ENCODE measurements at places on chromosomes 4 and X.

DNA sequence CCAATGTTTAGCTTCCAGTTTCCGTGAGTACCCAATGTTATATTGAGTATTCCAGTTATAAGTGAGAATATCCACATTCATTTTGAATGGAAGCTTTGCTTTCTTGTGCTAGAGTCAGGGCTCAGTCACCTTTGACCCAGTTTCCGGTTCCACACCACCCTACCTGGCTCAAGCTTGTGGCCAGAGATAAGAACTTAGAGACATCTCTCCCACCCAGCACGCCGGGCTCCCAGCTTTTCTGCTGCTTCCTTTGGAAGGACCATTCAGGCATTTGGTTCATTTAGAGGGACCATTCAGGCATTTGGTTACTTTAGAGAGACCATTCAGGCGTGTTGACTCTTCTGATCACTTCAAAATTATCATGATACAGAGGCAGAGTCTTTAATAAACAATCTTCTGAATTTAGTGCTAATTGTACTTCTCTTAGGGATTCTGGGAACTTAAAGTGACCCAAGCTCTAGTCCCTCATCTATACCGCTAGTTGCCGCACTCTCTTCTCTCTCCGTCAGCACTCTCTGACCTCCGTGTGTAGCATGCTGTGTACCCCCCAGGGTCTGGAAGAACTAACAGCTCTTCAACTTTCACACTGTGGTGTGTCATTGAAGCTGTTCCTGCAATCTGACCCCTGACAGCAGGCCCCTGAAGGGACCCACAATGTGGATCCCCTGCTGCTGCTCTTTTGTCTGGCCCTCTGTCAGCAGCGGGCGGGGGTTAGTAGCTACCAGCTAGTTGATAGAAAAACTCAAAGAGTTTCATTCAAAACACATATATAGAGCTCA, 943.1 kb downstream of the ARAP2 start:
- no peak for DNase-seq

GRCh38 chr4:150679765-150680343, 97.9 kb downstream of the MAB21L2 start:
- DNase-seq: peak; percentile 29

DNA sequence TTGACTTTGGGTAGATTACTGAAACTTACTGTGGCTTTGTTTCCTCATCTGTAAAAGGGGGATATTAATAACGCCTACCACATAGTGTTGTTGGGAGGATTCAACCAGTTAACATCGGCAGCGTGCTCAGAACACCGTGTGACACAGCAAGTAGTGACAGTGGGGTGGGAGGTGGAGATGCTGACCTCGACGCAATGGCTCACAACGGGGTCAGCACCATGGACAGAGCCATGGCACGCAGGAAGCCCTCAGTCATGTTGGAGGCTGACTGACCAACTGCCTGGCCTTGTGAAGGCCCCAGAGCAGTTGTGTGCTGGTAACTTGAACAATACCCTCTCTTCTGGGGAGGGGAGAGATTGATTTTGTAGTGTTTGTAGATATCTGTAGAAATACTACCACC, 93.2 kb downstream of the WFS1 start:
- no peak for DNase-seq

- no peak for DNase-seq
These were observed 16.5 kb upstream of the MID1 start for GRCh38 chrX:10636851-10637250.

- peak; percentile 94 for DNase-seq
These were observed 77.4 kb upstream of the PRSS48 start for GRCh38 chr4:151199319-151200190.

DNA sequence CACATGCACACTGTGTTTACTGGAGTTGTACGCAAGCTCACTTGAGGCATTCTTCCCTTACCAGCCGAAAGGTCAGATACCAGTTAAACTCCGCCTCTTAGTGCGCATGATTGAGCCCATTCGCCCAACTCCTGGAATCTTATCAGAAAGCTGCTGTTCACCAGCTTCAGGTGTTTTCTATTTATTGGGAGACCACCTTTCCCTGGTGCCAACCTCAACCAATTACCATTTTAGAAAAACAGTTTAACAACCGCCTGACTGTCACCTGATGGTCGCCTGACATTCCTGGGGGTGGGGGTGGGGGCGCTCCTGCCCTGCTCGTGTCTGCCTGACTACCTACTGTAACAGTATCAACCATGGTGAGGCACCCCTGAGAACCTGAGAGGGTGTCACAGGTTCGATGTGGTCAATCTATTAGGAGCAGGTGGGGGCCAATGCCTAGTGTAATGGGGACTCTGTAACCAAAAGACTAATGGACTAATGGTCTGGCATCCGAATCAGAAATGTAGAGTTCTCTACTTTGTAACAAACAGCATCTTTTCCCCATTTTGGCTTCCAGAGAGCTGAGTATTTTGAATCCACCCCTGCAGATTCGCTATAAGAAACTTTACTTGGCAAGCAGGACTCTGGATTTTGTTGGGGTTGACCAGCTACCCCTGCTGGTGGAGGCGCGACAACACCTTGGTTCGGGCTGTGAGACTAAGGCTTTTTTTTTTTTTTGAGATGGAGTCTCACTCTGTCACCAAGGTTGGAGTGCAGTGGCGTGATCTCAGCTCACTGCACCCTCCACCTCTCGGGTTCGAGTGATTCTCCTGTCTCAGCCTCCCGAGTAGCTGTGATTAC, 58.2 kb upstream of the ZNF157 start:
- peak; percentile 29 for DNase-seq

DNA sequence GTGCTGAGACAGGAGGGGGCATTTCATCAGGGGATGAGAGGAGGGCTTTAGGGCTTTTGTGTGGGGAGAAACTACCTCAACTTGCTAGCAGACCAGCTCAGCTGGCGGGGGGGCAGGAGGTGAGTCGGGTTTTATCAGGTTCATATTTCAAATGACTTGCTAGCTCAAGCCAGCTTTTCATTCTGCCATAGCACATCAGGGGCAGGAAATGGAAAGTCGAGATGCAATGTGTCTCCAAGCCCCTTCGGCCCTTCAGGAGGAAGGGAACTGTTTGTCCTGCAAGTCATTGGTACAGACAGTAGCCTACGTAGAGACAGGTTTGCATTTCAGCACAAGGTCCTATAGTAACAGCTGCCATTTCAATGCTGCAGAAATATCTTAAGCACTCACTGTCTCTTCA, 194.1 kb downstream of the PTTG2 start:
- no peak for DNase-seq
